NCI-H446 treated with DMSO at 0.1 percent for 48 hours (cell line): ENCODE measurements at places on chromosomes 12 and 14.
A peak's percentile ranks its signal among the peaks of the same experiment; 100 is the strongest.

DNA sequence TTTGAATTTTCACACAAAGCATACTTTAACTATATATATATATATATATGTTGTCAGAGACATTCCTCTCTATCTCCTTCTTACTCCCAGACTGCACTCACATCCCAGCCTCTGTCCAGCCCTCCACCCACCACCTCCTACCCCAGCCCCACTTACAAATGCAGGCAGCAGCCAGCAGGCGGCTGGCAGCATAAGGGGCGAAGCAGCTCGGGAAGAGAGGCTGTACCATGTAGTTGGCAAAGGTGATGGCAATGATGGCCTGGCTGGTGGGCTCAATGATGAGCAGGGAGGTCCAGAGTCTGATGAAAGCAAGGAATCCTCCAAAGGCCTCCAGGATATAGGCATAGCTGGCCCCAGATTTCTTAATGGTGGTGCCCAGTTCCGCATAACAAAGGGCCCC lies 2.5 kb downstream of the SLC7A7 start:
- DNase-seq, result no peak

- no peak for DNase-seq
These were observed 1717.7 kb upstream of the SEL1L start for GRCh38 chr14:83251402-83251801.

DNA sequence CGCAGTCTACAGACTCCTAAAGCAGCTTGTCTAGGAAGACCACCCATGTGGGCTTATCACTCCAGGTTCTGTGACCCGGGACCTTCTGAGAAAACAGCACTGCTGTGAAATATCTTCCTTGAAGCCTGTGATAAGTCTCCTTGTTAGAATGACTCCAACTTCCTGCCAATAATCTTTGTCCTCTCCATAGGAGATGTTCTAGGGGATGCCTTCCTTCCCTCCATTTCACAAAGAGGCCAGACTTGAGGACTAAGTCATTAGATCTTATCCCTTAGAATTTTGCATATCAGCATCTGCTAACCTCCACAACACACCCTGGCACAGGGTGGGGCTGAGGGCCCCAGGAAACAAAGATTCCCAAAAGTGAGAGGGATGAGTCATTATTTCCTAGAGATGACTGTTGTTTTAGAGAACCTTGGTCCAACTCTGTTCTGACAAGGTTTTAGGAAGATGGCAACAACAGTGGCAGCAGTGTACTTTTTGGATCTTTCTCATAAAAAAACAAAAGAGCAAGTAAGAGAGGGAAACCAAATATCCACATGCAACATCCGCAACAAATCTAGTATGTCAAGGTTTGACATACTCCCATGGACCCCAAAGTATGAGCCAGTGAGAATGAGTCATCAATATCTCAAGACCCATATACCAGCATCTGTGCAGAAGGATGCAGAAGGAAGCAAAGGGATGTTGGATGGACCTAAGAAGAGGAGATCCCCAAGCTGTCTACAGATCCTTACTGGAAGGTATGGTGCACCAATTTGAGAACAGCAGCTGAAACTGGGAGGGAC lies 6.0 kb downstream of the LTB4R start:
- no peak for DNase-seq

DNA sequence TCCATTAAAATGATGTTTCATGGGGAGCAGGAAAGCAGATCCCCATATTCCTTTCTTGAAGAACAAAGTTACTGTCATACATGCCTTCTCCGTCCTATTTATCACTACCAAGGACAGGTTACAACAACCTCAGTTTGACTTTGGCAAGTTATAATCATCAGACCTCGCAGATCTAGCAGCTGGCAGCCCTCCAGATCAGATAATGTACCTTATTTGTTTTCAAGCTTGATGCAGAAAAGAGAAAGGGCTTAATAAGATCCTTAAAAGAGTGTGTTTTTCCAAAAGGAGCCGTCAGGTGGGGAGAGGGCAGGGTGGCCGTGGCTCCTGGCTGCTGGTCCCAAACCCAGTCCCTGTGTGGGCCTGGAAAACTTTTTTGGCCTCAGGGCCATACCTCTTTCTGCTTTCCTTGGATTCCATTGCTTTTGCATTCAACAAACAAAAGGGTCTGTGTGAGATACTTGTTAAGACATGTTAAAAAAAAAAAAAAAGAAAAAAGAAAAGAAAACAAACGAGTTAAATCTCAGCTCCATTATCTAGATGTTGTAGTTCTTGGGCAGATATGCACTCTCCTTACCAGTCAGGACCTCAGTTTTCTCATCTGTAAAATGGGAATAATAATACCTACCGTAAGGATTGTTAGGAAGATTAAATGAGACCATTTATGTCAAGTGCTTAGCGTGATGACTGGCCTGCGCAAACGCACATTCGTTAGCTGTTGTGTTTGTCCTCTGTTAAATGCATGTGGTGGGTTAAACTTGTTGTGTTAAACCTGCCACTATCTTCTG lies 64.6 kb downstream of the B4GALNT3 start:
- DNase-seq, result no peak

GRCh38 chr12:91811481-91812287 lies 334.0 kb downstream of the BTG1 start:
- DNase-seq, result no peak

DNA sequence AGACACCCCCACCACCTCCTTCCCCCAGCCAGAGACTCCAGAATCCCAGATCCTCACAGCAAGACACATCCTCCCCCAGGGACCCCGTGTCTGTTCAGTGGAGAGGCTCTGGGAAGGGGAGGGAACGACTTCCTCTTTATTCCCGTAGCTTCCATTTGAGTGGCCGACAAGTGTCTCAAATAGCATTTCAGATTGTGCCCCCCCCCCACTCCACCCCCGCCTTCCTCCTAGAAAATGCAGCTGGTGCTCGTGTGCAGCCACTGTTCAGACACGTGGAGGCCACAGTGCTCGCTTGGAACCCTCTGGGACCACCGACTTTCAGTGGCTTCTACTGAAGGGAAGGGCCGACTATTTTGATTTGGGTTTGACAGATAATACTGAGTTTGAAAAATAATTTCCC lies 14.3 kb downstream of the PPP2R5C start:
- no peak for DNase-seq

DNA sequence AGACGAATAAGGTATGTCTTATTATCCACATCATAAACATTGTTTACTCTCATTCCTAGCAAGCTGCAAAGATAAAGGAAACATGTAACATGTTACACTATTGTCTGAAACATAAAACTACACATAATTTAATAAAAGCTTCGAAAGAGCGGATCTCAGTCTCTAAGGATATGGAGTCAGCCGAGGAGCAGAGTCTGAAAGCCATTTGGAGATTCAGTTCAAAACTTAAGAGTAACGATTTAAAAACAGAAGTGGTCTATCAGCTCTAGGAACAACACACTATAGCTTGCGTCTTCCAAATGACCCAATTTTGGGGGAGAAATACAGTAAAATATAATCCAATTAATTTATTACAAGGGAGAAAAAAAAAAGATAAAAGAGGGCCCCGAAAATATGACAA lies 775 bp downstream of the NEMF start:
- DNase-seq, result no peak

GRCh38 chr12:103572312-103573045 lies 14.6 kb upstream of the STAB2 start:
- DNase-seq, result no peak

GRCh38 chr14:29687071-29687765 lies 240.4 kb downstream of the PRKD1 start:
- DNase-seq, result no peak

GRCh38 chr12:58174316-58174715 lies 232.9 kb downstream of the ATP23 start:
- DNase-seq, result no peak

- DNase-seq, result no peak
These were observed 59.1 kb upstream of the HECTD1 start for GRCh38 chr14:31266437-31267331.

DNA sequence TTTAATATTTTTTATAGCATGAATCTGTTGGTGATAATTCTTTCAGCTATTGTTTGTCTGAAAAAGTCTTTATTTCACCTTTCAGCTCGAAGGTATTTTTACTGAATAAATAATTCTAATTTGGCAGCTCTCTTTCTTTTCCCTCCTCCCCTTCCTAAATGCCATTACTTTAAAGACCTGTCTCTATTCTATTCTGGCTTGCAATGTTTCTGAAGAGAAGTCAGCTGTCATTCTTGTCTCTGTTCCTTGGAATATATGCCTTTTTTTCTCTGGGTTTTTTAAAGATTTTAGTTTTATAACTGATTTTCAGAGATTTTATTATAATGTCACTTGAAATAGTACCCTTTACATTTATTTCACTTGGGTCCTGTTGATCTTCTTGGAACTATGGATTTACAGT lies 237.9 kb upstream of the DAAM1 start:
- no peak for DNase-seq

DNA sequence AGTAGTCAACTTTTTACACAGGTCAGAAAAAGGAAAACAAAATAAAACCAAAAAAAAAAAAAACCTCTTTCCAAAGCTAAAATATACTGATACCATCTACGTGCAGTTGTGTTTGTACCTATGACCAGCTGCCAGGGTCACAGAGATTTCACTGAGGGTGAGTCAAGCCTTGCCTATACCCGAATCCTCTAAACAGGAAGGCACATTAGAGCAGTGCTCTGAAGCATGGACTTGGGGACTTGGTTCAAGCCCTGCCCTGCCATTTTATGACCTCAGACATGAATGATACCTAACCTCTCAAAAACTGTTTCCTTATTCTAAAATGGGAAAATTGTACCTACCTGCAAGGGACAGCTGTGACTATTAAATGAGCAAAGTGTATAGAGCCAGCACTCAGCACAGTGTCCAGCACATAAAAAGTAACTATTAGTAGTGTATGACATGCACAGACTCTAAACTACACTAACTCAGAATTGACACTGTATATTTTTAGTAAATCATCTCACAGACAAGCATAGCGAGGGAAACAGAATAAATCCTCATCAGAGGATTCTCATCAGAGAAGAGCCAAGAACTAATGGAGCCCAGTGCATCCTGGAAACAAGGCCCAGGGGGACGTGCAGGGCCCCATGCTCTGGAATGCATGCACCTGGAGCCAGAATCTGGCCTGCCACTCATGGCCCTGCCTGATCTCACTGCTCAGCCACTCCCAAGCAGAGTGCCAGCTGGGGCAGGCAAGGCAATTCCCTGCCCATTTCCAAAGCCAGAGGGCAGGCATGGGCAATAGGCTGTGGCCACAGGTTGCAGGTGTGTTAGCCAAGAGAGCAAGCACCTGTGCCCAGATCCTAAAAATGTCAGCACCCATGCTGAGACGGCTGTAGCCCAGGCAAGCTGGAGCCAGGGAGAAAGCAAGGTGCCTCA lies 57.0 kb downstream of the NT5DC3 start:
- DNase-seq, result no peak

DNA sequence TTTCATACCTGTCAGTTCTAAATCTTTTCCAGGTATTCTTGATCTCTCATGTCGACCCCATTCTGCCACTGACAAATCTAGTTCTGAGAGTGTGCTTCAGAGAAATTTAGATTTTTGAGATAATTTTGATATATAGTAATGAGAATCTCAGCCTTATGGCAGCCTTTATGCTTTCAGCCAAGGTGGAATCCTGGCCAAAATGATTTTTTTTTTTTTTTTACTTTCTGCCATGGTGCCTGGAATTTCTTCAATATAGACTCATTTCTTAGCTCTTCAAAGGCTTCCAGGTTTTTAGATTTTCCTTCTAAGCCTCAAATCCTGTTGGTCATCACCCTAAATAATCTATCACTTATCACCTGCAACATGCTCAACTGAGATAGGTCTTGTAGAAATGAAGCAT lies 926.6 kb downstream of the NRXN3 start:
- peak; percentile 38 for DNase-seq

DNA sequence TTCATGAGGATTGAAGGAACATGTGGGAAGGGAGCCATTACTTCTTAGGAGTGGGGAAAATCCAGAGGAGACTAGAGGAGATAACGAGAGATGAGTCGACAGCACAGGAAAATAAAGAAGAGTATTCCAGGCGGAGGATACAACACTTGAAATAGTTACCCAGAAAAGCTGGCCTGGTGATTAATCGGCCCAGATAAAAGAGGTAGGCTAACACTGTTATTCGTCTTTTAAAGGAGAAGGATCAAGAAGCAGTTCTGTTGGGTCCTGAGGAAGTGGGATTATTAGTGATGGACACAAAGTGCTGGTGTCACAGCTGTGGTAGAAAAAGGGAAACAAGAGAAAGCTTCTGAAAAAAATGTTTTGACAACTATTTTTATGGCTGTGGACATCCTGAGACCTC lies 425.3 kb downstream of the ZFP36L1 start:
- DNase-seq, result no peak

- peak; percentile 23 for DNase-seq
These were observed 40.5 kb downstream of the KCNA5 start for GRCh38 chr12:5083955-5084849.

GRCh38 chr12:72729451-72730010 lies 457.4 kb downstream of the TRHDE start:
- no peak for DNase-seq

DNA sequence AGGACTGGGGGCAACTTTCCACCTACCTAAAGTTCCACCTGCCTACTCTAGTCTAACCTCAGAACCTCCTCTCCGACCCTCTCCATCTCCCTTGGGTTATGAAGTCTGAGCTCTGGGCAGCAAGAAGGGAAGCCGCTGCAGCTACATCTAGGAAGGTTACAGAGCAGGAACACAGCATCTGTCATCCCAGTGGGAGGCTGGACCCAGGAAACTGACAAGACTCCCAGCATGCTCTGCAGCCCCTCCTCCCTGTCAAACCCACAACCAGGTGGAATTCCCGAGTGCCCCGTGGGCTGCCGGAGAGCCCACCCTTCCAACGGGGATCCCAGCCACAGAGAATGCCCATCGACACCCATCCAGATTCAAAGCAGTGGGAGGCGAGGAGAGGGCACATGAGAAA lies 2.1 kb downstream of the TESC start:
- DNase-seq, result no peak

DNA sequence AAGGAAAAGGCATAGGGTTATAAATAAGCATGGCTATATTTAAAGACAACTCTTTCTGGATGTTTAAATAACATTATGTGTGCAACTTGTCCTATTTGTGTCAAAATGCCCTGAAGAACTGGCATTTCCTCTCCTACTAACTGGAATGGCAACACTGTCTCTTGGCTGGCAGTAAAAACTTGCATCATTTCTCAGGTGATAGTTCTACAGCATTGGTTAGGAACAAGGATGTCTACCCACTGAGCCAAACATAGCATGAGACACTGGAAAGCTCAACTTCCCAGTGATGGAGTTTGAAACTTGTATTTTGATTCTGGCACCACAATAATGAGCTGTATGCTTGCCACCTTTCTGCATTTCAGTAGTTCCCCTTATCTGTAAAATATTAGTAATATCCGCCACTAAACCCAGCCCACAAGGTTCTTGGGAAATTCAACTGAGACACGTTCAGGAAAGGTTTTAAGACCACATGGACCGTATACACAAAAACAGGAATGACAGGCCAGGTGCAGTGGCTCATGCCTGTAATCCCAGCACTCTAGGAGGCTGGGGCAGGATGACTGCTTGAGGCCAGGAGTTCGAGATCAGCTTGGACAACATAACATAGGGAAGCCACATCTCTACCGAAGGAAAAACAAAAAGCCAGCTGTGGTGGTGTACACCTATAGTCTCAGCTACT lies 5.1 kb downstream of the SLC38A2 start:
- DNase-seq, result no peak

- peak; percentile 81 for DNase-seq
These were observed 42.5 kb upstream of the OTOGL start for GRCh38 chr12:80056845-80057244.
